Fibroblast of mammary gland (primary cell): ENCODE measurements at places on chromosomes 12 and 14.

DNA sequence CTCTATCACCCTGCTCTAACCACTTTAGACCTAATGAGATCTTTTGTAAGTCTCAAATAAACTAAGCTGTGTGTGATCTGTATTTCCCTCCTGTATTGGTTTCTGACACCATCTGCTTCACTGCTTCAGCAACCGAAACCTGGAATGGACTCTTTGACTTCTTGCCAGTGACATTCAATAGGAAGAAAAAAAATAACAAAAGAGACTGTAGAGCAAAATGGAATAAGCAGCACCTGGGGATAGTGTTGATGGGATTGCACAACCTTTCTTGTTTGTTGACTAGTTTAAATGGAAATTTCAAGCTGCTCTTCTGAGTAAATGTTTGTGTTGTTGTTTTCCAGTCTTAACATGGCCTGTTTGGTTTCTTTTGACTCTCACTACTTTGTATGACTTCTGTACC lies 888.6 kb upstream of the SEL1L start:
- no peak for DNase-seq

GRCh38 chr12:52011602-52012214 lies 5.0 kb downstream of the TAMALIN start:
- no peak for DNase-seq

- DNase-seq, result peak; percentile 58
Measured at GRCh38 chr12:29088611-29089219, 60.4 kb upstream of the FAR2 start.

- DNase-seq, result no peak
Measured at GRCh38 chr12:11710431-11710830, 61.0 kb downstream of the ETV6 start.

GRCh38 chr12:95216711-95217376 lies 423 bp downstream of the FGD6 start:
- peak; percentile 16 for DNase-seq

DNA sequence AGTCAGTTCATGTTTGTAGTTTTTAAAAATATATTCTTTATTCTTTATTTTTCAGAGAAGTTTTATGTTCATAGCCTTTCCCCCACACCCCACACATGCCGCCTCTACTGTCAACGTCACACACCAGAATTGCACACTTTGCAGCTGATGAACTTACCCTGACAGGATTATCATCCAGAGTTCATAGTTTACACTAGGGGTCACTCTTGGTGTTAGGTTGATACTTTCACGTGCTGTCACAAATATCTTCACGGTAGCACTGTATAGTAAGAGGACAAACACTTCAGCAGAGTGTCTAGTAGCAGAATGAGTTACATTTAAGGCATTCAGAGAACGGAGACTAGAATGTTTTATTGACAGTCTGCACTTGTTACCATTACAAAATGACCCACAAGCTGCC lies 5.1 kb downstream of the DPPA3 start:
- DNase-seq, result peak; percentile 20

GRCh38 chr12:70772836-70773235 lies 135.6 kb upstream of the PTPRB start:
- DNase-seq, result peak; percentile 34

DNA sequence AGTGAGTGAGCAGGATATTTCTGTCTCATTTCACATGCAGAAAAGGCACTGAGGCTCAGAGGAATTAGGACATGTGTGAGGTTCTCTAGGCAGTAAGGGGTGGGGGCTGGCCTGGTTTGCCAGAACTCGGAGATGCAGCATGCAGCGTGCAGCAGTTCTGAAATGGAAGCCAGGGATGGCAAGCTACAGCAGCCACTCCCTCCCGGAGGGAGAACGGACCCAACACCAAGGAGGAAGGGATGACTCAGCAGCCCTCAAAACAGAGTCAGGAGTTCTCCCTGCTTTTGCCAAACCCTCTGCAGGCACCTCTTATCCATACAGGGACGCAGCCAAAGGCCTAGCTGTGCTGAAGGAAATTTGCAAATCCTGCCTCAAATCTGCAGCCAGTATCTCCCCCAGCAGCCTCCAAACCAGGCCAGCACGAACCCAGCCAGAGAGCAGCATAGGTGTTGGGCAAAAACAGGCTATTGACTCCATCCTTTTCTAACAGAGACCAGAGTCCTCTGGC lies 10.3 kb upstream of the SERPINA3 start:
- DNase-seq, result peak; percentile 97

GRCh38 chr12:122961531-122962329 lies 4.5 kb downstream of the ABCB9 start:
- DNase-seq, result no peak

DNA sequence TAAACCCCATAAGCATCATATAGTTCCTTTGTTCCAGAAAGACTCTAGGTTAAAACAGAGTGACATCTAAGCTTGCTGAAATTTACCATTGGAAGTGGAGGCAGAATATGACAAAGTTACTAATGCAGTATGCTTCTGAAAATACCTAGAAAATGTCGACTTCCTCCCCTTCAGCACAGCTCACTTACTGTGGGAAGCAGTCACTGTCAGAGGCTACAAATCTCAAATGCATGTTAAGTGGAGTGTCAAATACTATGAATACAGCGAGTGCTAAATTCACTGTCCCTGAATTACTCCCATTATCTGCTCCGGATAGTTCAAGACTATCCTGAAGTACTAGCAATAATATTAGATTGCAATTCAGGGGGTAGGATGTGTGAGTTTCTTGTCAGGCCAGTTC lies 1454.6 kb downstream of the AACS start:
- no peak for DNase-seq

- no peak for DNase-seq
Measured at GRCh38 chr12:67742461-67742860, 93.9 kb downstream of the DYRK2 start.

GRCh38 chr12:132622437-132623071 lies 4.0 kb downstream of the P2RX2 start:
- DNase-seq, result peak; percentile 81

- DNase-seq, result no peak
Measured at GRCh38 chr14:36513012-36513420, 7.0 kb downstream of the NKX2-1 start.

GRCh38 chr12:27366621-27367020 lies 34.0 kb downstream of the BMAL2 start:
- no peak for DNase-seq

DNA sequence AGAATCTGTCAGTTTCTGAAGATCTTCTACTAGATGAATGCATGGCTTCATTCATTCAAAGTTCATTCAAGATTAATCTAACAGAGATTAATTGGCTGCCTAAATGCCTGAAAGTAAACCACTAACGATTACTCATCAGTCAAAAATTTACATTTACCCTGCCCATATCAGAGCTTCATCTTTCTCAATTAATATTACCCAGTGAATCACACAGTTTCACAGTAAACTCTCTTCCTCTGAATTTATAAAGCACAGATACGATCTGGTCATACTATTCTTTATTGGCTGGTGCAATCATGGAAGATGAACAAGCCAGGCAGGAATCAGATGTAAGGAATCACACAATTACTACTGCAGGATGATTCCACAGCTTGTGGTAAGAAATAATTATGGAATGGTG lies 377.7 kb downstream of the SLC16A7 start:
- DNase-seq, result peak; percentile 62

DNA sequence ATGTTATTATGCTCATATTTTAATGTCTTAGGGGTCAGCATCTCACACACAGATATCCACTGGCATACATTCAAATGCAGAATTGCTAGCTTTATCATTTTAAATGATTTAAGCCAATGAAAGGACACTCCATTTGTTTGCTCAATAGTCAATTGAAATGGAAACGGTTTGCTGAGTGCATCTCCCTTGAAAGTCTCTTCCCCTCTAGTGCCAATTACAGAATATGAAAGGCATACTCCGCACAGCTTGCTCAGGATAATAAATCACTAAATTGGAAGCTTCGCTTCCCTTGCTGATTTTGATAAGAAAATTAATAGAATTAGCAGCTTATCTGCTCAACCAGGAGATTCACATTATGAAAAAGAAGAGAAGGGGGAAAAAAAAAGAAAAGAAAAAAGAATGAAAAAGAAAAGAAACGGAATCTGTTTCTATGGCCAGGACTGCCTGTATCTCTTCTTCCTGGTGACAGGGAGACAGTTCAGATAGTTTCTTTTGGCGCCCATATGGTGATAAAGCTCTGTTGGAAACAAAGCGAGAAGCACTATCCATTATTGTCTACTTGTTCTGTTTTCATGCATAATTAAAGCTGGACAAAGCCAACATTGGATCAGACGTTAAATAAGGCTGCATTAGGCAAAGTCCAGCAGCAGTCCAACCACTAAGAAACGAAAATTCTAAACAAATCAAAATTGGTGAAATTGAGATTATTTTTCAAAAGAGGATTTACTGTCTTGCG lies 225.0 kb downstream of the GXYLT1 start:
- no peak for DNase-seq

GRCh38 chr14:67749341-67750084 lies 47.8 kb downstream of the RDH12 start:
- DNase-seq, result no peak

DNA sequence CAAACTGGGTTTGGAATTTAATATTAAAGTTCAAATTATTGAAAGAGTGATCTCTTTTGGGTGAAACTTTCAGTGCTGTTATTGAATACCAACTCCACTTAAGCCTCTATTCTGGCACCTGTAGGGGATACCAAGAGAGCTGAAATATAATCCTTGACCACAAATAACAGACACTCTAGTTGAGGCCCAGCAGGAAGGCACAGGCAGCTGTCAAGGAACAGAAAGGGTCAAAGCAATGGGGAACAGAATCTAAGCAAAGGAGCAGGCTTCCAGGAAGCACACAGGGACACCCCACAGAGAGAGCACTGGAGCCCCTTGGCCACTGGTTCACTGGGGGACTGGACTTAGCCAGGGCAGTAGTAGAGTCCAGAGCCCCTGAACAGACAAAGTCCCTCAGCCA lies 120.9 kb upstream of the SFSWAP start:
- no peak for DNase-seq

GRCh38 chr12:47221256-47222023 lies 141.7 kb upstream of the AMIGO2 start:
- DNase-seq, result no peak

DNA sequence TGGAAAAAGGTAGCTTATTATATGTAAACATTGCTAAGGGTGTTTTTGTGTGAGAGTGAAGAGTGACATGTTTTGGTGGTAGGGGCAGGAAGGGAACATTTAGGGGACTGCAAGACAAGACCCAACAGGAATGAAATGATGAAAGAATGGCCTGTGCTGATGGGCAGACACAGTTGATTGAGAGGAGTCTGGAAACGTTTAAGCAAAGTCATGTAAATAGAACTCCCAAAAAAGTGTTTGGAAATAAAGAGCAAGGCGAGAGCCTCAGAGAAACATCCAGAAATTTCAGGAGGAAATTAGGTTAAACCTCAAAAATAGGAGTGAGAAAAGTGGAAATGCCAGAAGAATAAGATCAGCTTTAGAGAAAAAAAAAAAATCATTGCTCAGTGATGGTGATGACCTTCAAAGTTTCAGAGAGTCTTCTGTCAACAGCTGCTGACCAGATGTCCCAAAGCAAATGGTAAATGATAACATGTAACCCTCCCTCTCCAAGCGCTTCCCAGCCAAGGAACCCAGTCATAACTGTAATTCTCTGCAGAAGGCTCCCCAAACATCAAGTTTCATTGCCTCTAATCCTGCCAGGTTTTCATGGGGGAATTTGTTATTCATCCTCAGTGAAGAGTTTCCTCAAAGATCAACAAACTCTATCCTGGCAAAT lies 223.2 kb upstream of the FAR2 start:
- DNase-seq, result peak; percentile 96

DNA sequence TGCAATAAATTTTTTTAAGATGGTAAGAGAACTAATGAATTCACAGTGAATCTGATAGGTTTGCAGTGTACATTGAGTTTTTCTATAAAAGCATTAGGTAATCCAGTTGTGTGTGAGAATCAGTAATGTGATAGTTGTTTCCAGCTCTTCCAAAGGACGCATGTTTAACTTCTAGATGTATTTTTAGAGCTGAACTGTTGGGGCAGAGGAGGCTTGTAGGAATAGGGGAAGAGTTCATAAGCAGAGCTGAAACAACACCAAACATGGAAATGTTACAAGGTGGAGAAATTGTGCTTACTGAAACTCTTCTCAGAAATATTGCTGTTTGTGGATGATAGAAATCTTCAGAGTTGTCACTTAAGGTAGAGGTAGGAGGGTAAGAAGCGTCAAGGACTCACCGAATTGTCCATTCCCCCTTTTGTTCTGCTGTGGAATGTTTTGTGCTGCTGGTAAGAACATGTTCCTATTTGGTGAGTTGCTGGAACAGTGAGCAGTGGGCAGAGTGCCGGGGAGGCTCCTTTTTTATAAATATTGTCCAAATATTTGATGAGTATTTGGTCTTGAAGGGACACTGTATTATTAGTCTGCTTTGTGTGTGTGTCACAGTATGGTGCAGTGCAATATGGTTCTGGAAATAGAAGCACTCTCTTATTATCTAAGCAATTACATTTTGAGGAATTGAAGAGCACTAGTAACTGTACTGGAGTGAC lies 76.7 kb downstream of the ANO6 start:
- DNase-seq, result peak; percentile 42

DNA sequence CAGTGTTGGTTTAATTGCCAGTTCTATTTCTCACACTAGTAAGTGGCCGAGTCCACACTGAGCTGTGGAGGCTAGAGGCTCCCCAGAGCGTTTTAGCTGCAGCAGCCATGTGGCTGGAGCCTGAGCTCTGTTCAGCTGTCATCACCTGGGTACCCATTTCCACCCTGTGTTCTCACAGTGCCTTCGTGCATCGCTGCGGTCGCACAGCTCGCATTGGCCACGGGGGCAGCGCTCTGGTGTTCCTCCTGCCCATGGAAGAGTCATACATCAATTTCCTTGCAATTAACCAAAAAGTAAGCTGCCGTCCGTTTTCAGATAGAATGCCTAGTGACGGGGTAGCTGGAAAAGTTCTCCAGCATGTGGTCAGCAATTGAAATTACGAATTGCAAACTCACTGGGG lies 15.7 kb downstream of the DDX55 start:
- no peak for DNase-seq

DNA sequence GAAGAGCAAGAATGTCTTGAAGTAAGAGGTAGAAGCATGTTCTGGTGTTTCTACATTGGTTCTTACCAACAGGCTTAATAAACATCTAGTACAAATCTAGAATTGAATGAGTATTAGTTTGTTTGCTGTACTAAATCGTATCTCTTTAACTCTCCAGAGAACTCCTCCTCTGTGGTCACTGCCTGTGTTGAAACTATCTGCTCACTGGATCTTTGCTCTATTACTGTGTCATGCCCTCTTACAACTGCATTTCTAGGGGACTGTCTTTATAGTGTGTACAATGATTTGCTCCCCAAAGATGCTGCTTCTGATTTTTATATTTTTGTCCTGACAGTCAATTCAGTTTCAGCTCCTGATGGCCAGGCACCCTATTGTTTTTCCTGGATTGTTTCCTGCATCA lies 50.1 kb upstream of the E2F7 start:
- peak; percentile 40 for DNase-seq

DNA sequence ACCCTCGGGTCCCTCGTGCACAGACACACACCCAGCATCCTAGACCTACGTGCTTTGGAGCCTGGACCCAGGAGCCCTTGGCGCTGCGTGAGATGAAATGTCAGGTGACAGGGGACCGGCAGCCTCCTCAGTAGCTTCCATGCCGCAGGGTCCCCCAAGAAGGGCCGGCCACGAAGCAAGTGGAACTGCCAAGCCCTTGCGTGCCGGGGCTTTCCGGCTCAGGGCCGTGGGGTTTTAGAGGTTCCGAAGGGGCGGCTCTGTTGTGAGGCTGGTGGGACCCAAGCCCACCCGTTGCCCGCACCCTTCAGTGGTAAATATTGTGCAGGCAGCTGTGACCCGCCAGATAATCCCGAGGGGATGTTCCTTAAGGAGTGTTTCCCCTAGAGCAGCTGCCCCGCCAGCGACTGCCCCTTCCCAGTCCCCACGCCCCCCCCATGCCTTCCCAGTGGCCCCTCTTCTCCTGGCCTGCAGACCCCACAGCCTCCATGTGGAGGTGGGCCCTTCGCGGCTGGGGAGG lies 133.7 kb downstream of the ADGRD1 start:
- DNase-seq, result no peak

GRCh38 chr14:105884808-105885281 lies 358.5 kb downstream of the TMEM121 start:
- DNase-seq, result no peak
